ENCODE measurements at places on chromosomes 5 and 9.
A peak's percentile ranks its signal among the peaks of the same experiment; 100 is the strongest.

DNA sequence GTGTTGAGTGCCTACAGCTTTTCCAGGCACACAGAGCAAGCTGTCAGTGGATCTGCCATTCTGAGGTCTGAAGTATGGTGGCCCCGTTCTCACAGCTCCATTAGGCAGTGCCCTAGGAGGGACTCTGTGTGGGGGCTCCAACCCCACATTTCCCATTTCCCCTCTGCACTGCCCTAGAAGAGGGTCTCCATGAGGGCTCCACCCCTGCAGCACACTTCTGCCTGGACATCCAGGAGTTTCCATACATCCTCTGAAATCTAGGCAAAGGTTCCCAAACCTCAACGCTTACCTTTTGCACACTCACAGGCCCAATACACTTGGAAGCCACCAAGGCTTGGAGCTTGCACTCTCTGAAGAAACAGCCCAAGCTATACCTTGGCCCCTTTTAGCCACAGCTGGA lies 131.3 kb downstream of the DEPDC1B start:
- no peak for DNase-seq

DNA sequence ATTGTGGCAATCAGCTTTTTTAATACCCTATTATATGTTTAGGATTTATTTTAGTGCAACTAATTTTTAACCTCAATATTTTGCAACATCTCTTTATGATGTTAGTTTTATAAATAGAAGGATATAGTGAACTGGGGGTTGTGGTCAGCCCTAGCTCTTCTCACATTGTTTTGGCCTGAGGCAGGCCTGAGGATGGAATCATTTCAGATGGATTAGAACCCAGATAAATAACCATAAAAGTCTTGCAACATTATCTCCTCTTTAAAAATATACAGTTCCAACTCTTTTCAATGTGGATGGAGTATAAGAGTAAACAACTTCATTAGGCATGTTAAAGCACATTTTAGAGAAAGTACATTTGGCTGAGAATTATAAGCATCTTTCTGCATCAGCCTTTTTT lies 522.7 kb downstream of the NR2F1-AS1 start:
- no peak for DNase-seq

- DNase-seq = no peak
These were observed 159.1 kb downstream of the PAX5 start for GRCh38 chr9:36874921-36875320.

DNA sequence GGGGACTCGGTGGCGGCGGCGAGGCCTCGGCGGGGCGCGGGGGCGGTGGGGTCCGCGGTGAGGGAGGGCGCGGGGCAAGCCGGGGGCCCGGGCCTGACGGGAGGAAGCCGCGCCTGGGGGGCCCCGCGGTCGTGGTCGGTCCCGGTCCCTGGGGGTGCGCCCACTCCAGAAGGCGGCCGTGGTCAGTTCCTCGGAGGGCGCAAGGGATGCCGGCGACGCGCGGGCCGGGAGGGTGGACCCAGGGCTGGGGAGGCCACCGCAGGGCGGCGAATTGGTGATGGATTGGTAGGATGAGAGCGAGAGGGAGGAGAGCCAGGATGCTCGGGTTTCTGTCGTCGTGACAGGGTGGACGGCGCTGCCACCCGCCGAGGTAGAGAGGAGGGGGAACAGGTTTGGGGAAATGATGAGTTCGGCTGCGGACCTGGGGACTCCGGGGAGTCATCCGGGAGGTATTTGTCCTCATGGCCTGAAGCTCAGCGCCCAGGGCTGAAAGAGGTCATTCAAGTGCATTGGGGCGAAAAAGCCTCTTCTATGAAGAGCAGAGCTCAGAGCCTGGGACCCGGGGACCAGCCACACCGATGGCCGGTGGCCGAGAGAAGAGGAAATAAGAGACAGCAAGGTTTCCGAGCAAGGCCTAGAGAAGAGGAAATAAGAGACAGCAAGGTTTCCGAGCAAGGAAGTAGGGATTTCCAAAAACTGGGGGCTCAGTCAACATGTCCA lies 557 bp downstream of the GNG10 start:
- DNase-seq = peak; percentile 11

DNA sequence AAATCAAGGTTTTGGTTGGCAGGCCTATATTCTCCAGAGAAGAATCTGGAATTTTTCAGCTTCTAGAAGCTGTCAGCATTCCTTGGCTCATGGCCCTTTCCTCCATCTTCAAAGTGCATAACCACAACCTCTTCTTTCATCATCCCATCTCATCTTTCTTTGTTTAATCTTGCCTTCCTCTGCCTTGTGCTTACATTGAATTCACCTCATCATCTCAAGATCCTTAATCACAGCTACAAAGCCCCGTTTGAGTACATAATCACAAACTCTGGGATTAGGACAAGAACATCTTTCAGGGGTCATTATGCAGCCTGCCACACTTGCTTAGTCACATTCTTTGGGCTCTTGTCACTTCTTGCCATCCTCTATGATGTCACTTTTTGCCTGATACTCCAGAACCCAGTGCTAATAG lies 130.3 kb downstream of the FOXD1 start:
- DNase-seq = no peak

DNA sequence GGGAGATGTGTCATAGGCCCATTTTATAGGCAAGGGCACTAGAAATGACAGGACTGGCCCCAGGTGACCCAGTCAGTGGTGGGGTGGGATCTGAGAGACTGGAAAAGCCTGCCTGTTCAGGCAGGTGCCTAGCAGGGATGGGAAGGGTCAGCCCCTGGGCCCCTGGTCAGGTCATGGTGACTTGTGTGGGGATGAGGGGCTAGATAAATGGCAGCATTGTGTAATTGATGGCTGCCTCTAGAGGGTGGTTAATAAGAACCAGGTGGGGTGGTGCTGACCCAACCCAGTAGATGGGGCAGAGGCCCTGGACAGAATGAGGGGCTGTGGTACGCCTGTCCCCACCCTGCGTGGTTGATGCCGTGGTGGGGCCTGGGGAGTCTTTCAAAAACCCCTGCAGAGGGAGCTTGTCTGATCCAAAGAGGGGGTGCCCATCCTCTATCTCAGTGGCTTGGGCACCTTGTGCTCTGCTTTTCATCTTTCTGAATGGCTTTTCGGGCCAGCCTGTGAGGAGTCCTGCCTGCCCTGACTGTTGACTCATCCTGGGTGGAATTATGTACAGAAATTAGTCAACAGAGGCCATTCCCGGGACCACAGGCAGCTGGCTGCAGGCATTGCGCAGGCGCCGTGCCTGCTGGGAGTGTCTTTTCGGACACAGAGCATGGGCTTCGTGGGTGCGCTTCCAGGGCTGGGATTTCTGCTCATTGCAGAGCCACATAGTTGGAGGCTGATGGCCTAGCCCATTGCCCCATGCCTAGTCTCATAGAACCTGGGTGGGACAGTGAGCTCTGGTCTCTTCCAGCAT lies 93.6 kb upstream of the PITX1 start:
- no peak for DNase-seq

- no peak for DNase-seq
These were observed 96.5 kb downstream of the TARS1 start for GRCh38 chr5:33537240-33537639.

DNA sequence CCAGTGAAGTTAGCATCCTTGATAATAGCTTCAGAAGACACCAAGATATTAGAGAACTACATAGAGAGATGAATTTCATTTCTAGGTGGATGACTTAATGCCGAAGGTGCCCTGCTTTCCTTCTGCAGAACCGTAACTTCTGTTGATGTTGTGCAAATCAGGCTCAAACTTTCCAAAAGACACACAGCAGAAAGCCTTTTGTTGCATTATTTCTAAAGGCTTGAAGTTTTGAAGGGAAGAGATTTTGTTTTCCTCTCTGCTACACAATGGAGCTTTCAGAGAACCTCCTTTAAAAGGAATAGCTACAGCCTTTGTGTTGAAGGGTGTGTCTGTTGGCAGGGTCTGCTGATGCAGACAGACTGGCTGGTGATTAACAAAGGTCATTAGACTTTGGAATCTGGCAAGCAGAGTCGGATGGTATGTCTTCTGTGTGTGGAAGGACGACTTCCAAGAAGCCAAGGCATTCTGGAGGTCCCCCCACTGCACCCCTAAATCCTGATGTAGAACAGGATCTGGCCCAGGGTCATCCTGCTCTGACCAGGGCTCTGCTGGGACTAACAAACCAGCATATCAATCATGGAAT lies 57.8 kb downstream of the ZNF462 start:
- no peak for DNase-seq

- no peak for DNase-seq
These were observed 62.7 kb downstream of the ST8SIA4 start for GRCh38 chr5:100840370-100840769.

- no peak for DNase-seq
These were observed 24.7 kb downstream of the XPA start for GRCh38 chr9:97672403-97672802.

DNA sequence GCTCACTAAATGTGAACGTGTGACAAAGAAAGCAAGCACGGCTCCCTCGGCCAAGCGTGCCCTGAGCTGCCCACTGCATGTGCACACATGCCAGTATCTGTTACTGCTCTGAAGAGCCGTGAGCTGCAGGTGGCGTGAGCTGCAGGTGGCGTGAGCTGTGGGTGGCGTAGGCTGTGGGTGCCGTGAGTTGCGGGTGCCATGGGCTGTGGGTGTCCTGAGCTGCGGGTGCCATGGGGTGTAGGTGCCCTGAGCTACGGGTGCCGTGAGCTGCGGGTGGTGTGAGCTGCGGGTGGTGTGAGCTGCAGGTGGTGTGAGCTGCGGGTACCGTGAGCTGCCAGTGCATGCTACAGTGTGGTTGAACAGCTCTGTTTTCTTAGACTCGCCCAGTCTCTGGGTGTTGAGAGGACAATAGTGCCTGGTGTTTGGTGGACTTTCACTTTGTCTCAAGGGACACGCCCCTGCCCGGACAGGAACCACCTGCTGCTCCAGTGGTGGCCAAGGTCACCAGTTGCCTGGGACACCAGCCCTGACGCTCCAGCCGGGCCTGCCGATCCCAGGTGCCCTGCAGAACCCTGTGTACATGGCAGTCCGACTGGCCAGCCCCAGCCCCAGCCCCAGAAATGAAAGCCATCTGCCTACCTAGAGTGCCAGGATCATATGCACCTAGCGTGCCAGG lies 6.7 kb downstream of the CCDC187 start:
- peak; percentile 2 for DNase-seq

GRCh38 chr5:154593071-154593470 lies 115.0 kb upstream of the HAND1 start:
- no peak for DNase-seq

DNA sequence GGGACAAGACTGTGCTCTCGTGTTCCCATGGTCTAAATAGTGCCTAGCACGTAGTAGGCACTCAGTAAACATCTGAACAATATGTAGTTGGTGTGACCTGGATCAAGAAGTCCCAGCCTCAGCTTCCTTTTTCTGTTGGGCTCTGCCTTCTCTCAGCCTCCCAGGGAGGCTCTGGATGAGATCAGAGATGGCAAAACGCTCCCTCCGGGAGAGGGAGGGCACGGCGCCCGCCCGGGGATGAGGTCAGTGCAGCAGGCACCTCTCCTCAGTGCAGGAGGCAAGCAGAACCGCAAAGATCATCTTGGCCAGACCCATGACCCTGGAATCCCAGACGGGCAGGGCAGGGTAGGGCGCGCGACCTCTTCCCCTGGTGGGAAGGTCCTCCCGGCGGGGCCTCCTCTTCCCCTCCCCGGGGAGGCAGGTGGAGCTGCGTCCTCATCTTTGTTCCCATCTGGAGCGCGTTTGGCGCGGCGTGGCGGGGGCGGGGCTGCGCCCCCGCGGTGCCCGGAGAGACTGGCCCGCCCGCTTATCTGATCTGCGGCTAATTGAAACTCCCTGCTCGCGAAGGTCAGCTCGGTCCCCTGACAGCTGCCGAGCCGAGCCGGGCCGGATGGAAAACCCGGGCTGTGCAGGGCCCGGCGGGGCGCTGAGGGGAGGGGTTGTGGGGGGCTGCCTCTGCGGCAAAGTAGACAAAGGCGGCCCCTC lies 60.9 kb downstream of the CXXC5 start:
- no peak for DNase-seq

GRCh38 chr5:179168664-179169063 lies 108.5 kb downstream of the ZNF354C start:
- DNase-seq = no peak

DNA sequence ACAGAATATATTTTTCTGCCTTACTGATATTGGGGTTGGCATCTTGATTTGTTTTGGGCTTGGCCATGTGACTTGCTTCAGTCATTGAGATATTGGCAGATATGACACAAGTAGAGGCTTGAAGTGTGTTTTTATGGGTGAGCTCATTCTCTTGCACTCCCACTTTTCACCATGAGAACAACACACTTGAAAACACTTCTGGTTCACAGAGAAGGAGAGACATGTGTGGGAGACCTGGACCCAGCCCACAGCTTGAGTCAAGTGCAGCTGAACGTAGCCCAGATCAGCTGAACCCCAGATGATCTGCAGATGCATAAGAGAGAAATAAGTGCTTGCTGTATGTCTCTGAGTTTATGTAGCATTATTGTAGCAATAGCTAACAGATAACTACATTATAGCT lies 155.4 kb downstream of the SEMA6A start:
- DNase-seq = no peak

DNA sequence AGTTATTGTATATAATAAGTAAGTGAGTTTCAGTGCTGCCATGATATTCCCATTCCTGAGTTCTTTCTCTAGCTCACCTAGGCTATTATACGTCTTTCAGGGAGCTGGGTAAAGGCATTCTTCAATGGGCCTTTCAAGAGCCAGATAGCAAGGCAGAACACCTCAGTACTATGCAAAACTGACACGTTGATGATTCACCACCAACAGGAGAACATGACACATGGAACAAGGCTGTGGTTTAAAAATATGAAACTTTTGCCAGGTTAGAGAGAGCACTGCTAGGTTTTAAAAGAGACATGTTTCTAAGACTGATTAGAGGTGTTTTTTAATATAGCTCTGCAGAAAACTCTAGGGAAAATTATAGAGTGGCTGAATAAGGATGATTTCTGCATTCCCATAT lies 95.9 kb downstream of the UGCG start:
- DNase-seq = no peak

All from T-helper 1 cell (primary cell).